ENCODE measurements at places on chromosomes 3 and 15. TPM values are rescaled to one million over a fixed set of nuclear protein-coding genes. Genes with fewer than 3 reads are reported as not detected.

The HRG gene
- polyA plus RNA-seq: not detected

The LIPC gene
- polyA plus RNA-seq: 0.34 TPM

The HACD2 gene
- 38.5 TPM for polyA plus RNA-seq

The P2RY13 gene
- not detected for polyA plus RNA-seq

The SLC6A11 gene
- 0.03 TPM for polyA plus RNA-seq

The THUMPD3 gene
- polyA plus RNA-seq: 60.7 TPM

The PARP3 gene
- polyA plus RNA-seq: 14.0 TPM

The A4GNT gene
- polyA plus RNA-seq: not detected

The LIPH gene
- 6.9 TPM for polyA plus RNA-seq

The MYZAP gene
- 1.8 TPM for polyA plus RNA-seq

The LMCD1 gene
- 73.2 TPM for polyA plus RNA-seq

The CACNA2D2 gene
- polyA plus RNA-seq: 0.41 TPM

The PLSCR5 gene
- not detected for polyA plus RNA-seq

GRCh38 chr3:69370156-69370883 lies 15.6 kb downstream of the FRMD4B start:
- no peak for DNase-seq

GRCh38 chr3:177837951-177838655 lies 640.8 kb upstream of the TBL1XR1 start:
- DNase-seq: no peak

DNA sequence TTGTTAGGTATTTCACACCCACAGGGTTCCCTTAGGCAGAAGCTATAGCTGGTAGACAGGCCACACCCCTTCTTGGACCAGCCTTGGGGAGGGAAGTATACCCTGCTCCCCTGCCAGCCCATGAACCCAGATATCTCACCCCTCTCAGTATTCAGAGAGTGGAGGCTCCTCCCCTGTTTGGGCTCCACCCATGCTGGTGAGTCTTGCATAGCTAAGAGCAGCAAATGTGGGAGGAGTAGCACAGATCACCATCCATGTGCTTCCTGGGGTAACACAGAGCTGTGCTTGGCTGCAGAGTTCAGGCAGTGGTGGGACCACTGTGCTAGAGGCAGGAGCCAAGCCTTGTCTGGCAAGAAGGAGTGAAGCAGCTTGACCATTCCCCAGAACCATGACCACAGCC lies 427.2 kb downstream of the ZIC1 start:
- no peak for DNase-seq

- DNase-seq: no peak
Measured at GRCh38 chr3:138459619-138460535, 25.5 kb downstream of the ESYT3 start.

- no peak for DNase-seq
Measured at GRCh38 chr15:100806157-100806556, 73.5 kb upstream of the ALDH1A3 start.

DNA sequence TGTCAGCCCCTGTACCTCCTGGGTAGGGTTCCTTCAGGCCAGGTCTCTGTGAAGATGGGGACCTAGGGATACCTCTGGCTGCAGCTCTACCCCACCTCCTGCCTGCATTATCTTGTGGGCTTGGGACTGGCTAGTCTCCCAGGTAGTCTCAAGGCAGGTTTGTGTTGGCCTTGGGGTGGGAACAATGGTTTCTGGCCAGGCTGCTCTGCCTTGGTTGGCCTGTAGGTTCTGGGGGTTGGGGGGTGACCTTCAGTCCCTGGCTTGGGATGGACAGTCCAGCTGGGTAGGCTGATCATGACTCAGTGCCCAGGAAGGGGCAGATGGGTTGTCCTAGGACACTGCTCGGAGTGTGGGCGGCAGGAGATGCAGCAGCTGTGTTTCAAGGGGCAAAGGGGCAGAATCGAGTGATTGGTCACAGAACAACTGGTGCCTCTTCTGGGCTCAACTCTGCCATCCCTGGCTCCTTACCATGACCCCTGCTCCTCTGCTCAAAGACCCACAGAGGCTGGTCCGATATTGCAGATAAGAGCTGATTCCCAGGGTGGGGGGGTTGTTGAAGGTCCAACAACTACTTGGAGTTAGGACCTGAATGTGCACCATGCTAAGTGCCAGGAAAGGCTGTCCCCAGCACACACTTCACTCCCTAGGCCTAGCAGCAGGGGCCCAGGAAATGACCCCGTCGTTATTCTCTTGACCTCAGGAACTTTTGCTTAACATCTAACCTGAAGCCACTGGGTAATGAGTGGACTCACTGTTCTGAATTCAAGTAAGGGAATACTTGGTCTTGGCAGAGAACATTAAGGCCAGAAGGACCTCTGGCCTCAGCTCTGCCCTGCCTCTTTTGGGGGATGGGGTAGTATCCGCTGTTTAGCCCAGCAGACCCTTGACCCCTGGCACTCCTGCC lies 18.1 kb upstream of the BSN start:
- no peak for DNase-seq

DNA sequence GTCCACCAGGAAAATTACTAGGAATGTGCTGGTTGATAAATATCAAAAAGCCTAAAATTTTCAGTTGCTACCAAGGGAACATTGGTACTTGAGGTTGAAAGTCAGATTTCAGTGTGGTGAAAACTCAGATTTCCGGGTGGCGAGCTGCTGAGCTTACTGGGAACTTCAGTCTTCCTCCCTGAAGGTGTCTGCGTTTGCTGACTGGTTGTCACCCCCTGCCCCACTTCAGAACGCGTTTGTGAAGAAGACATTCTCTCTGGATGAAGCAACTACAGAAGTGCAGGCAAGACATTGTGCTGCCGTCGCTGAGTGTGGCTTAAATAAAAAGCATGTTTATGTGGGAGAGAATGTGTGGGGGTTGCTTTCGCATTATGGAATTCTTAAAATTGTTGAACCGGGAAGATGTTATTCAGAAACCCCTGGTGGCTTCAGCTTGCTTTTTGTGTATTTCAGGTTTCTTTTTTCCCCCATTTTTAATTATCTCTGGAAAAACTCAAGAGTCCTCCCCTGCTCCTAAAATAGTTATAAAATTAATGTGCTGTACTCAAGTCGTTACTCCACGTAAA lies 7.1 kb downstream of the FAM81A start:
- no peak for DNase-seq

GRCh38 chr3:31804251-31805051 lies 176.6 kb downstream of the OSBPL10 start:
- no peak for DNase-seq

GRCh38 chr15:76340198-76340802 lies 3.7 kb downstream of the ISL2 start:
- no peak for DNase-seq

- no peak for DNase-seq
Measured at GRCh38 chr15:96052572-96053030, 277.9 kb upstream of the NR2F2 start.

DNA sequence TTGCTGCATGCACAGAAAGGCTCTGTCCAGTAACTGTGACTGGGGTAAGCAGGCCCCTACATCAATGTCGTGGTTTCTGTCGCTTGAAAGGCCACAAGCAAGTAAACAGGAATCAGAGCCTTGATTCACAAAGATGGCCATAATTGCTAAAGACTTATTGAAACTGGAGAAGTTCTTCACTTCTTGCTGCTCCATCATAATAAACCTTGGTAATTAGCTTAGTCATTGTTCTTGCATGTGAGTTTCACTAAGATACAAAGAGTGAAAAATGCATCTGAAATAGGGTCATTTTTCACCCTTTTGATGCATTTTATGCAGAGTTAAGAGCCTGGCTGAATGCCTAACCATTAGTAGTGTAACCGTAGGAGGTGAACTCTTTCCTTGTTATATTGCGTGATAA lies 3.2 kb downstream of the SEMA6D start:
- DNase-seq: no peak

DNA sequence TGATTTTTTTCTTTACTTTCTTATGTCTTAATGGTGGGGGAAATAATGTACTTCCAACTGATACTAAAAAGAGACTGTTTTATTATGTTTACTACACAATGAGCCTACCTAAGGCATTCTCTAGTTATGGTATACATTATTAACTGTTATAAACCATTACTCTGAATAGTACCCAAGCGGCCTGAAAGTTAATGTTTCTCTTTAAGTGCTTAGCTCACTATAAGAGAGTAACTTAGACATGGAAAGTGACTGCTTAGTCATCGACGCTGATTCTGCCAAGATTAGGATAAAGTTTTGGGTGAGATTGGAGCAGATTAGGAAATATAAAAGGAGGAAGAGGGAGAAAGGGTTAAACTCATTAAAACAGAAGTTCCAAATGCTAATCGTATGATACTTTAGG lies 365.0 kb downstream of the NLGN1 start:
- no peak for DNase-seq

DNA sequence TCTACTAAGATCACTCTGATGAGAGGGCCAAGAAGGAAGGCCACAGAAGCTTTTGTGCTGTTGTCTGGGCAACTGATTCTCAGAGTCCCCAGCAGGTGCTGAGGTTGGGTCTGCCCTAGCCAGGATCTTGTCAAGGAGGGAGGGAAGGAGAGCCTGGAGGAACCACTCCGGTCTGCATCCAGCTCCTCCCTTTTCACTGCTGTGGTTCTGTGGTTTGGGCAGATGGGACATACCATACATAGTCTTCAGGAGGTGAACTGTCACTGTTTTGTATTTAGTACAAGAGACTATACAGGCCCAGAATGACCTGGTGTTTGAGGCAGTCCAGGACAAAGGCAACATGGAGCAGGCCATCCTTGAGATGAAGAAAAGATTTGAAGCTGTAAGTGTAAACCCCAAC lies 21.9 kb downstream of the C3orf62 start:
- DNase-seq: no peak

DNA sequence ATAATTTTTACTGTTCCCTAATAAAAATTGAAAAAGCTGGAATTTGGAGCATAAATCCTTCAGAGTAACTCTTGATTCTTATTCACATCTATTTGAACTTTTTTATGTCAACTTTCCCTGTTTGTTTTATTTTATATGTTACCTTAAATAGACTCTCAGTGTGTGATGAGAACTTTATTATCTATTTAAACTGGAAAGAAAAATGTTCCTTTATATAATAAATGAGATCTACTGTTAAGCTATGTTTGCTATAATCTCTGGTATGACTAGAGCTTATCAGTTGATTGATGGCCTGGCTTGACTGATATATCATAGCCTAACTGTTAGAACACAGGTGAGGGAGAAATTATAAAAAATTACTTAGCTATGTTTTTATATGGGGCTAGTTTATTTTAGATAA lies 330.6 kb upstream of the EPHA6 start:
- DNase-seq: no peak

DNA sequence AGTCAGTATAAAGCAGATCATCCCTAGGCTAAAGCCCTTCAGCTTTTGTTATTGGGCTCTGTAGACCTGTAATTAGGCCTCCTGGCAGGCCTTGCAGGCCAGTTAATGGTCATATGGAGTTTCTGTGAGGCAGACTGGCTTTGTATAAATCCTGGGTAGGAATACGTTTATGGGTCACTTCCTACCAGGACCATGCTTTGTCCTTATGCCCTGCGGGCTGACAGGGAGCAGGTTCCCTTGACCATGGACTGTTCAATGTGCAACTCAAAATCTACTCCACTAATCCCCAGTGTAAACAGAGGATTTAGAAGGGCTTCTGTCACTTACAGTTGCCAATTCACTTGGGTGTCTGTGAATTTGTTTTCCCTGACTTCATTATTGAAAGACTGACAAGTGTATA lies 202.7 kb upstream of the MLF1 start:
- DNase-seq: no peak

DNA sequence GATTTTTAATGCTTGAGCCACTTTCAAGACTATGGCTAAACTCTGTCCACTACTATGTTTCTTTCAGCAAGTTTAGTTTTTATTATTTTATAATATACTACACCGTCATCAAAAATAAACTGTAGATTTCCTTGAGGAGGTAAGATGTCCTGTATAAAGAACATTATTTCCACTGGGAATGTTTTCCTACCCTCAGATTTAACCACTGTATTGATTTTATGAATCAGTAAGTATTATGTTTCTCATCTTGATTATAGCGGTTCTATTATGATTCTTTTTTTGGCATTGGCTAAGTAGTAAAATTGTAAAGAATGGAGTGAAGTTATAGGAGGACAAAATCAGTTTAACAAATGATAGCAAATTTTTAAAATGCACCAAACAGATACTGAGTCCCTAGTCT lies 44.4 kb downstream of the ADAM10 start:
- no peak for DNase-seq

DNA sequence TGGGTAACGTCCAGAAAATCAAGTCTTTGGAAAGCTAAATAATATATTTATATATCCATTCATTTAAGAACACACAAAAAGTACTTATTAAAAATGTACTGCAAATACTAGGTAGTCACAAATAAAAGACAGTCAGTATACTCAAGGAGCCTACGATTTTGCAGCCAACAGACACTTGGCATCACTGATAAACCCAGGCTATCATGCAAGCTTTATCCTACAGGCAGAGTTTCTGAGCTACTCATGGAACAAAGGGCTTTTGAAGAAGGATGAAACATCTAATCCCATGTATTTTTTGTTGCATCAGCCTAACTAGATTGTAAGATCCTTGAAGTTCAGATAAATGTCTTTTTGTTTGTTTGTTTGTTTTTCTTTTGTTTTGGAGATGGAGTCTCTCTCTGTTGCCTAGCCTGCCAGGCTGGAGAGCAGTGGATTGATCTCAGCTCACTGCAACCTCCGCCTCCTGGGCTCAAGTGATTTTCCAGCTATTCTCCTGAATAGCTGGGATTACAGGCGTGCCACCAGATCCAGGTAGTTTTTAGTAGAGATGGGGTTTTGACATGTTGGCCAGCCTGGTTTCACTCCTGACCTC lies 319.4 kb upstream of the MDFIC2 start:
- DNase-seq: no peak

DNA sequence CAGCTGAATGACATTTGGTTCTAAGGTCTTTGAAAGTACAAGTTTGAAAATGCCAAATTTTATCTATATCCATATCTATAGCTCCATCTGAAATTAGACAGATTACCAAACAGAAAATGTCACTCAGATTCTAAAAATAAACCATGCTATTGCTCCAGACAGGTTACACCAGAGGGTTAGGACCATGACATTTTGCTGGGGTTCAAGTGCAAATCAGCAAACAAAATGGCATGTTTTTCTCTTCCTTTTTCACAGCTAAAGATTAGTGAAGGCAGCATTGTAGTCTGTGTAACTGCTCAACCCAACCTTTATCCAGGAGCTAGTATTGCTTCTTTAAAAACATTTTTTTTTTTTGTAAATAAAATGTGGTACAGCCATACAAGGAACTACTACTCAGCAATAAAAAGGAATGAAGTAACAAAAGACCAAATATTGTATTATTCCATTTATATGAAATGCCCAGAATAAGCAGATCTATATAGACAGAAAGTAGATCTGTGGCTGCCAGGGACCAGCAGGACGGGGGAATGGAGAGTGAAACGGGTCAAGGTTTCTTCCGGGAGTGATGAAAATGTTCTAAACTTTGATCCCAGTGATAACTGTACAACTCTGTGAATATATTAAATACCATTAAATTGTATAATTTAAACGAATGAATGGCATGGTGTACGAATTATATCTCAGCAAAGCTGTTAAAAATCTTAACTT lies 18.2 kb downstream of the VGLL4 start:
- DNase-seq: no peak

DNA sequence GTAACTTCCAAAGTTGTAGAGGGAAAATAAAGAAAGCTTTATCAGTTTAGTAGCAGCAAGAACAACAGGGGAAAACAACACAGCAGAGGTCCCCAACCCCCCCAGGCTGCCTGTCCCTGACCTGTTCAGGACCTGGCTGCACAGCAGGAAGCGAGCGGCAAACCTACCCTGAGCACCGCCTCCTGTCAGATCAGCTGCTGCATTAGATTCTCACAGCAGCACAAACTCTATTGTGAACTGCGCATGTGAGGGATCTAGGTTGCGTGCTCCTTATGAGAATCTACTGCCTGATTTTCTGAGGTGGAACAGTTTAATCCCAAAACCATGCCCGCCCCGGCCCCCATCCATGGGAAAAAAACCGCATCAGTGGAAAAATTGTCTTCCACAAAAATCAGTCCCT lies 40.3 kb downstream of the USP50 start:
- no peak for DNase-seq

- DNase-seq: no peak
Measured at GRCh38 chr3:60461267-60461666, 790.0 kb downstream of the FHIT start.
